PC-9 (cell line): ENCODE measurements at places on chromosomes 2 and 18. TPM values are rescaled to one million over a fixed set of nuclear protein-coding genes. Genes with fewer than 3 reads are reported as not detected.

CREG2 gene
- 9.0 and 12.3 TPM in 2 replicates for total RNA-seq

ATP6V1B1 gene
- total RNA-seq, result 7.8 and 13.9 TPM in 2 replicates

PROC gene
- total RNA-seq, result 5.8 and 6.1 TPM in 2 replicates

DUSP11 gene
- 18.8 and 24.1 TPM in 2 replicates for total RNA-seq

MC4R gene
- total RNA-seq, result not detected in 2 replicates

TYMS gene
- 138 and 149 TPM in 2 replicates for total RNA-seq

RBM44 gene
- total RNA-seq, result 0.94 and 1.5 TPM in 2 replicates

PID1 gene
- not detected in 2 replicates for total RNA-seq

PROM2 gene
- 129 and 147 TPM in 2 replicates for total RNA-seq

CMPK2 gene
- not detected in 2 replicates for total RNA-seq

UGT1A6 gene
- total RNA-seq, result 549 and 643 TPM in 2 replicates

PPP1R1C gene
- total RNA-seq, result 13.4 and 27.5 TPM in 2 replicates

CACNB4 gene
- 0.73 and 0.98 TPM in 2 replicates for total RNA-seq

SERPINB12 gene
- not detected in 2 replicates for total RNA-seq

ZNF396 gene
- 1.9 and 2.0 TPM in 2 replicates for total RNA-seq

NRP2 gene
- 25.5 and 31.0 TPM in 2 replicates for total RNA-seq

STAT4 gene
- 0.23 and 0.70 TPM in 2 replicates for total RNA-seq

NBEAL1 gene
- total RNA-seq, result 19.5 and 20.7 TPM in 2 replicates

NGEF gene
- 52.2 and 55.3 TPM in 2 replicates for total RNA-seq

CTNNA2 gene
- total RNA-seq, result not detected in 2 replicates

PLA2R1 gene
- total RNA-seq, result 0.33 and 0.40 TPM in 2 replicates

ANKRD62 gene
- 0.20 TPM in 1 of 2 replicates, not detected in the other for total RNA-seq

LAMA3 gene
- total RNA-seq, result 44.4 and 54.7 TPM in 2 replicates

LIPT1 gene
- total RNA-seq, result 10.3 and 11.6 TPM in 2 replicates

SLC14A1 gene
- not detected in 2 replicates for total RNA-seq

ABCG5 gene
- total RNA-seq, result not detected in 2 replicates

SRD5A2 gene
- total RNA-seq, result not detected in 2 replicates

PRSS56 gene
- not detected in 2 replicates for total RNA-seq

SPDYA gene
- 1.9 and 3.0 TPM in 2 replicates for total RNA-seq

SULT1C2 gene
- total RNA-seq, result 2.1 and 3.0 TPM in 2 replicates

WIPF1 gene
- 0.46 and 1.3 TPM in 2 replicates for total RNA-seq

SERPINB13 gene
- not detected in 2 replicates for total RNA-seq

ACMSD gene
- not detected in 2 replicates for total RNA-seq

DLX2 gene
- 0.65 and 0.76 TPM in 2 replicates for total RNA-seq

SLC11A1 gene
- 0.35 and 0.44 TPM in 2 replicates for total RNA-seq

REG1B gene
- not detected in 2 replicates for total RNA-seq

AKAIN1 gene
- total RNA-seq, result not detected in 2 replicates
